ENCODE measurements at places on chromosomes 11 and 22.

DNA sequence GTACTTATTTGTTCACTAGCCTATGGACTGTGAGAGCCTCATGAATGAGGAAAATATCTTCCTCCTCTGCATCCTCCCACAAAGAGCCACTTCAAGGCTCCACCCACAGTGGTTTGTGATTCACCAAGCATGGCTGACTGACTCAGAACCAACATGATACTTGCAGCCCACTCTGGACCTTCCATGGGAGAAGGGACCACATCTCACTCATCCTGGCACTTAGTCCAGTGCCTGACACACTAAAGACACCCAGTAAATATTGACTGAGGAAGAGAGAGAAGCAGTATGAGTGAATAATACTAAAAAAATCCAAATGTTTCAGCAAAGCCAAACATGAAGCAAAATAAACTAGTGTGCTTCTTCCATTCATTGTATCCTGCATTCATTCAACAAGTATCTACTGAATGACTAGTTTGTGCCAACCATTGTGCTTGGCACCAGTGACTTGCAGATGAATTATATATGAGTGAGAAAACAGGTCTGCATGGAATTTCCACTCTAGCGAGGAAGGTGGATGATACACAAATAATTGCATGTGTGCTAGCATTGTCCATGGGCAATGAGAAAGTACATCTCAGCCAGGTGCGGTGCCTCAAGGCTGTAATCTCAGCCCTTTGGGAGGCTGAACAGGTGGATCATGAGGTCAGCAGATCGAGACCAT, 54.9 kb upstream of the BLID start:
- DNase-seq, result no peak

GRCh38 chr11:134478176-134478575, 66.1 kb upstream of the B3GAT1 start:
- DNase-seq, result no peak

GRCh38 chr11:70834984-70835560, 417.3 kb downstream of the SHANK2 start:
- DNase-seq, result no peak

DNA sequence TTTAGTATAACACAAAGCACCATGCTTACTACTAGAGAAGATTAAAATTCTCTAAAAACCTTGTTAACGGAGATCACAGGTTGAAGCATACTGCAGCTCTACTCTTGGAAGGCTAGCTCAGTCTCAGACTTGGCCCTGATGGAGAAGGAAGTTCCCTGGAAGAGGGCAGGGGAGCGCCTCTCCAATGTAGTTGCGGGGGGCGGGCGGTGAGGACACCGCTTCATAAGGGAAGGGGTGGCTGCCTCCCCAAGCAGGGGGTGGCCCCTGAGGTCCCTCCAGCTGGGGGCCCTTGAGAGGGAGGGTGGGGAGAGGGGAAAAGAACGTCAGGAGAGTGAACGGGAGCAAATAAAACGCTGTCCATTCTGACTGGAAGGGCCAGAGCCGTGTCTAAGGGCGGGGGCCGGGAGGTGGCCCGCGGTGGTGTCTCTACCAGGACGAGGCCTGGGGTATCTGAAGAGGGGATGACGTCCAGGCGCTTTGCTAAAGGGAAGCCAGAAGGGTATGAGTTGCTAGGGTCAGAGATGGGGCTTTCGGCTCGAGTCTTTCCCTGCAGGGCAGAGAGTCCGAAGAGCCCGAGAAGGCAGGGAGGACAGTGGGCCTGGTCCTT, 553 bp upstream of the USP47 start:
- DNase-seq, result no peak

DNA sequence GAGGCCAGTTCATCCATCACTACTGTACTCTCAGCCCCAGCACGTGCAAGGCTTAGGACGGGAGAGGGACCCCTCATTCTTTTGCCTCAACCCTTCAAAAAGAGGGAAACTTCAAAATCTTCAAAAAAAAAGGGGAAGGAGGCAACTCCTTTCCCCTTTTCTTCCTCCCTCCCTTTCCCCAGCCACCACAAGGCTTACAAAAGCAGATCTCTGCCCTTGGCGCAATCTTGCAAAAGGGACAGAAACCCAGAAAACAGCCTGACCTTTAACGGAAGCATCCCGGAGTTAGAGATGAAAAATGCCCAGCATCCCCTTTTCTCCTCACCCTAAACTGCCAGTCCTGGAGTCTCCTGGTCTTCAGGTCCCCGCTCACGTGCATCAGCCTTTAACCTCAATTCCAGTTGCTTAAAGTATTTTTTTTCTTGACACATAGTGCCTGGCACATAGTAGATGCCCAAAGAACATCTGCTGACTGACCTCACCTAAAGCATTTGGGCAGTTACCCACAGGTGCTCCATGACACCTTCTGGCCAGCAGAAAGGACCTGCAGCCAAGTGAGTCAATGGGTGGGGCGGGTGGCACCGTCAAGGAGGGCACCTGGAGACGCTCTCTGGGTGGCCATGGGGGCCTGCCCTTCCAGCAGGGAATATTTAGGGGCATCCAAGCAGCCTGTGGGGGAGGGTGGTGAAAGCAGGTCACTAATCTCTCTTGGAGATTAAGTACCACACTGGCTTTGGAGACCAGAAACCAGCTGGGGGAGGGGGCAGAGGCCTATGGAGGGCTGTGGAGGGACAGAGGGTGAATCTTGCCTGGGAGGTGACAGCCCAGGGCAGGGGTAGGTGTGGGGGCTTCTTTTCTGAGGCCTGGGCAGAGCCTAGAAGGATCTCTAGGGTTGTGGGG, 16.3 kb downstream of the NECTIN1 start:
- no peak for DNase-seq

DNA sequence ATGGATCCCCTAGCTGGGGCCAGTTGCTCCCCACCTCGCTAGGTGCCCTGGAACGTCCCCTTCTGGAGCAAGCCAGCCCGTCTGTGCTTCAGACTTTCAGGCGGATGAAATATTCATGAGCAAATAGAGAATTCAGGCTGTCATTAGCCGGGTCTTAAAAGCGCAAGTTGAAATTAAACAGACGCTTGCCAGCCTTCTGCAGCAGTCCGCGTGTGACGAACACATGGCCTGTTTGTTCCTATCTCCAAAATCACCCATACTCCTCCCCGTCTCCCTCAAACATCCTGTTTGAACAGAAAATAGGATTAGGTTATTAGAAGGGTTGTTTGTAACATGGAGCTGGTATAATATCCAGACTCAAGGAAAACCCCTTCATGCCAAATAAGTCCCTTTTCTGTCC, 38.7 kb downstream of the MYO18B start:
- DNase-seq, result no peak

GRCh38 chr11:134151083-134151747, 72.6 kb downstream of the NCAPD3 start:
- DNase-seq, result no peak

GRCh38 chr11:35227576-35228327, 88.8 kb downstream of the CD44 start:
- DNase-seq, result no peak

- no peak for DNase-seq
Measured at GRCh38 chr11:70462818-70463477, 64.6 kb downstream of the CTTN start.

GRCh38 chr22:43853328-43853931, 8.9 kb downstream of the SULT4A1 start:
- no peak for DNase-seq

GRCh38 chr11:15602785-15603567, 488.3 kb downstream of the INSC start:
- DNase-seq, result no peak

DNA sequence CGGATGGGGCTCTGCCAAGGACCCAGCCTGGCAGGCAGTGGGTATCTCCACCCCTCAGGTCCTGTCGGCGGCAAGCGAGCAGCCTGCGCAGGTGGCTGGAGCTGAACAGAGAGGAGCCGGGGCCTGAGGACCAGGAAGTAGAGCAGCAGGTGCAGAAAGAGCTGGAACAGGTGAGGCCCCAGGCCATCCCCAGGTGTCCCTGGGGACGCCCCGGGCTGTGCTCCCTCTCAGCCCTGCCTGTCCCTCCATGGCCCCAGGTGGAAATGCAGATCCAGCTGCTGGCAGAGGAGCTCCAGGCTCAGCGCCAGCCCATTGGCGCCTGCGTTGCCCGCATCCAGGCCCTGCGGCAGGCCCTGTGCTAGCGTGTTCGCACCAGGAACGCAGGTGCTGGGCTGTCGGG, 44.0 kb downstream of the PISD start:
- no peak for DNase-seq

DNA sequence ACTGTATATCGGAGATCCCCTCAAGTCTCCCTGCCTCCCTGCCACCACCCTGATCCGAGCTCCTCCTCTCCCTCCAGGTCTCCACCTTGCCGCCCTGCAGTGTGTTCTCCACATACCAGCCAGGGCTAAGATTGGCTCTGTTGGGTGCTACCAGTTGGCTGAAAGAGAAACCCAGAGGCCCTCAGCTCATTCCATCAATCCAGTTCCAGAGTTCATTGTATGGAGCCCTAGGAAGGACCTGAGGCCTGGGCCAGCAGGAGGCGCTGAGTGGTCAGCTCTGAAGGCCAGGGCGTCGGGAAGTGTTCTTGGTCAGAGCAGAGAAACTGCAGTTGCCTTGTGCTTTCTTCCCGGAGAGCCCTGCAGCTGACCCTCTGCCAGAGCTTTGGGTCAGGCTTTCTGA, 2.2 kb upstream of the TOP3B start:
- DNase-seq, result peak; percentile 25

GRCh38 chr11:74783241-74783871, 34.7 kb downstream of the RNF169 start:
- DNase-seq, result peak; percentile 85

GRCh38 chr11:28963187-28963586, 855.0 kb downstream of the METTL15 start:
- DNase-seq, result no peak

- no peak for DNase-seq
Measured at GRCh38 chr11:129331217-129331616, 44.4 kb upstream of the BARX2 start.

GRCh38 chr22:27378311-27378800, 423.2 kb downstream of the MN1 start:
- DNase-seq, result no peak

DNA sequence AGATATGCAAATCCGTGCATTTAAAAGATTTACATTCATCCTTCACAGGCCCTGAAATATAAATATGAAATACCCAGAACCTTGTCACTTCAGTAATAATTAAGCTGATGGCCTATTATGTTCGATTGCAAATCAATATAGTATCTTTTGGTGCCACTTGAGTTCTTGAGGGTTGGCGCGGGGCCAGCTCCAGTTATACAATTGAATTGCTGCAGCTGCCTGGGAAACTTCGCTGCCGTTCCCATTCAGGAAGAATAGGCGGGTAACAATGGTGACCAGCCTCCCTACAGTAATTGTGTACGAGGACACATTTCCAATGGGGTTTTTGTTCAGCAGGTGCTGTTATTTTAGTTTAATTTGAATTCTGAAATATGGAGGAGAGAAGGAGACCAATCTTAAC, 451.2 kb downstream of the INSC start:
- DNase-seq, result no peak

- DNase-seq, result no peak
Measured at GRCh38 chr22:27064386-27064785, 407.0 kb downstream of the MIAT start.

DNA sequence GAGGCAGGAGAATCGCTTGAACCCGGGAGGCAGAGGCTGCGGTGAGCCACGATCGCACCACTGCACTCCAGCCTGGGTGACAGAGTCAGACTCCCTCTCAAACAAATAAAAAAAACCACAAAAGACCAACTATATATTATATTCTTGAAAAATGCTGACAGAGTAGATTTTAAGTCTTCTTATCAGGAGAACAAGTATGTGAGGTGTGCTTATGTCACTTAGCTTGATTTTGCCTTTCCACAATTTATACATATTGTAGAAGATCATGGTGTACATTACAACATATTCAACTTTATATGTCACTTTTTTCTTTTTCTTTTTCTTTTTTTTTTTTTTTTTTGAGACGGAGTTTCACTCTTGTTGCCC, 24.1 kb upstream of the CARS1 start:
- DNase-seq, result no peak

- DNase-seq, result no peak
Measured at GRCh38 chr11:91835051-91835560, 389.5 kb upstream of the FAT3 start.

- no peak for DNase-seq
Measured at GRCh38 chr11:21892736-21893564, 299.9 kb upstream of the ANO5 start.

DNA sequence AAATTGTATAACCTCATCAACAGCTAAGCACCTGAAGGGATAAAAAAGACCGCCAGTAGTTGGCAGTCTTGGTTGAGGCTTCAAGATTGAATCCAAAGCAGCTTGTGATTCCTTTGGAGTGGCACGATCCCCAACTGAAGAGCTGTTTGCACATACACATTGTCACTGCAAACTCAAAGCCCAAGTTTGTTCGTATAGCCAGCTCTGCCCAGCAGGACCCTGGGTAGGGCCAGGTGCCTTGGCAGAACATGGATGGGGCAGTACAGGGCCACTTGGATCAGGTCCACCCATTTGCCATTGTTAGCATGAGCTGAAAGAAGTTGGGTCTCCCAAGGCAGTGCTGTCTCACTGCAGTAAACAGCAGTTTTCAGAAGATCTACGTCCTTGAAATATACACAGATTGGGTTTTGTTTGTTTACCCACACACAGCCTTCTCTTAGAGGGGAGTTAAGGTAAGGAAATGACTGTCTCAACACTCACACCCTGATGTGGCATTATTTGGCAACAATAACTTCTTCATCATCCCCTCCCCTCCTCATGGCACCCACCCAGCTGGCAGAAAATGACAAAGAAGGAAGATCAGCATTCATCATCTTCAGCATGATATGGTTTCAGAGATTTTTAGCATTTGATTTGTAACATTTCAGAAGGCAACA, 132.9 kb downstream of the COMMD9 start:
- peak; percentile 84 for DNase-seq

GRCh38 chr11:68890490-68891231, 13.0 kb downstream of the MRPL21 start:
- DNase-seq, result no peak

DNA sequence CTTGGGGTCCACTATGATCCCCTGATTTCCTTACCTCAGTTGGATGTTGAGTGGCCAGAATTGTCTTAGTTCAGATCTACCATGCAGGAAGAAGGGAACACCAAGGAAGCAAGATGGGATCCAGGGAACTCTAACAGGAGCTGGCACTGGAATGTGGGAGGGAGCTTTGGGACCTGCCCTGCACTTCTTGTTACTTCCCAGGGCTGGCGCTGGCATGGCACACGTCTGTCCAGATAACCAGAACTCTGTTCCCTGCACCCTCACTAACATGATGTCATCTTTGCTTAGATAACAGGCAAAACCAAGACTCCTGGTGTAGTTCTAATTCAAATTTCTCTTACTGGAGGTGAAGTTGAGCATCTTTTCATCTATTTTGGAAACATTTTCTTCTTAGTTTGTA, 550.0 kb downstream of the MN1 start:
- no peak for DNase-seq
